Fibroblast of lung (primary cell): ENCODE measurements at places on chromosomes 12 and 14. TPM values are rescaled to one million over a fixed set of nuclear protein-coding genes. Genes with fewer than 3 reads are reported as not detected.

DNA sequence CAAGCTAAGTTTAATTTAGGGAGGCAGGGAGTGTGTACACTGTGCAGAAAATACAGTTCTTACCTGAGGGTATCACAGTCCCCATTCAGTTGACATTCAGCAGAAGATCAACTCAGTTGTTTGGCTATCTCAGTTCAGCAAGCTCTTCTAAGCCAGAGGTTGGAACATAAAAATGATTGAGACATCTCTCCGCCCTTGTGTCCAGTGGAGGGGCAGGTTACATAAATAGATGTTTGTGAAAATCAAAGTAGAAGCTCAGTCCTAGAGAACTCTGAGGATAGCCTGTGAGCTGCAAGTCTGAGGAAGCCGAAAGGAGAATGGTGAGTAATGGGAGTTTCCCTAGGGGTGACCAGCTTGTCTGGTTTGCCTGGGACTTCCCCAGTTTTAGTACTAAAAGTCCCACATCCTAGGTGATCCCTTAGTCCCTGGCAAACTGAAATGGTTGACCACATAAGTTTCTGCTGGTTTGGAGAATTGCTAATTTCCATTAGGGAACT, 251.4 kb upstream of the ATP2B1 start:
- H3K4me3 ChIP-seq, result no peak overlapping the region
- no peak for DNase-seq
- no peaks in the 10 kb centered on the region for H3K4me1 ChIP-seq
- H3K36me3 ChIP-seq, result no peaks in the 10 kb centered on the region
- no peaks in the 10 kb centered on the region for H3K27me3 ChIP-seq

- no peaks in the 10 kb centered on the region for H3K27me3 ChIP-seq
- no peak for DNase-seq
- no peaks in the 10 kb centered on the region for H3K4me1 ChIP-seq
- H3K27ac ChIP-seq, result no peak overlapping the region
Measured at GRCh38 chr12:85755760-85756159, 80.4 kb downstream of the RASSF9 start.

GRCh38 chr14:63496837-63497400, 46.3 kb downstream of the PPP2R5E start:
- H3K36me3 ChIP-seq, result no peaks in the 10 kb centered on the region
- H3K27me3 ChIP-seq, result no peaks in the 10 kb centered on the region
- H3K4me3 ChIP-seq, result no peak overlapping the region
- H3K4me1 ChIP-seq, result peaks cover 6% of the 10 kb centered on the region

Gene CCNK
- 7.3 and 12.9 TPM in 2 replicates for polyA plus RNA-seq

Gene NPAS3
- polyA plus RNA-seq, result 0.08 and 0.10 TPM in 2 replicates

GRCh38 chr14:89058697-89059096, 234.2 kb downstream of the TTC8 start:
- DNase-seq, result no peak
- H3K27ac ChIP-seq, result no peak overlapping the region
- no peak overlapping the region for H3K4me3 ChIP-seq

DNA sequence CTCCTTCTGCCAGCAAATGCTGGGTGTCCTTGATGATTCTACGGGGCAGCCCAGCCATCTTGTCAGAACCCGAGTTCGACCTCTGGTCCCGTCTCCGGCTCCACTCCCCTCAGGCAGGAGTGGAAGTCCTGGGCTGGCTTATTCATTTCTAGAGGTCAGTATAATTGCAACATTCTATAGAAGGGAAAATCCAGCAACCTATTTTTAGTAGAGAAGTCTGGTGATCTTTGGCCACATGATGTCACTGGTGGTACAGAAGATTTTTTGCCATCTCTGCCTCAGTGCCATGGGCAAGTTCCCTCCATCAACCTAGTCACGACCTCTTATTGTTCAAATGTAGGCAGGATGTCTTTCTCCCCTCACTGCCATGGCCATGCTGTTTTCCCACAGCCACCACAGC, 22.4 kb downstream of the OR10G2 start:
- no peaks in the 10 kb centered on the region for H3K27me3 ChIP-seq
- no peak overlapping the region for H3K4me3 ChIP-seq
- no peak overlapping the region for H3K27ac ChIP-seq
- no peaks in the 10 kb centered on the region for H3K4me1 ChIP-seq
- H3K36me3 ChIP-seq, result no peaks in the 10 kb centered on the region

DNA sequence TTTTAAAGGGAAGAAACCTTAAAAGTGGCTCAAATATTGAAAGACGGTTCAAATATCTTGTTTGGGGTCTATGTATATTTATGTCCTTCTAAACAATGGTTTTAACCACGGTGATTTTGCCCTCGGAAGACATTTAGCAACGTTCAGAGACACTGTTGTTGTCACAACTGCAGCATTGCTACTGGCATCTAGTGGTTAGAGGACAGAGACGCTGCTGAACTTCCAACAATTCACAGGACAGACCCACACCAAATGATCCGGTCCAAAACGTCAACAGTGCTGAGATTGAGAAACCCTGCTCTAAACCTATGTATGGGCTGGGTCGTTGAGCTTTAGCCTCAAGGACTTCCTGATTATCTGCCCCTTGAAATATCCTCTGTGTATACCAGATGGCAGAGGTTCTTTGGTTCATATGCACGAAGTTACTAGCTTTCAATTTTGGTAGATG, 1.7 kb downstream of the ANGEL1 start:
- peaks cover 3% of the 10 kb centered on the region for H3K36me3 ChIP-seq
- peak overlapping the region; percentile 85 for H3K4me3 ChIP-seq
- no peak overlapping the region for H3K27ac ChIP-seq
- DNase-seq, result peak; percentile 59

DNA sequence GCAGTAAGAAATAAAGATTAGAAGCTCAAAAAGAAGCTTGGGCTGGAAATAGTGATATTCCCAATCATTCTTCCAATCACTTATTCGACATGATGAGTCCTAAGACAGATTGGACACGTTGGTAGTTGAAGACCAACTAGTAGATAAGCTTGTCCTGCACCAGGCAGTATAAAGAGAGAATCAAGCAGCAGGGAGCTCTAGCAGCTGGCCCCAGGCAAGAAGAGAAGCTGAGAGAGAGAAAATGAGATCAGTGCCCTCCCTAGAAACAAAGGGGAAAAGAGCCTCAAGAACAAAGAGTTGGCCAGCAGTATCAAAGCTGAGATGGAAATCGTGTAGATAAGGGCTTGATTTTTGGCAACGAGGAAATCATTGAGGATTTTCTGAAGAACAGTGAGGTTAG, 20.6 kb downstream of the RASSF8 start:
- no peak overlapping the region for H3K4me3 ChIP-seq
- H3K27ac ChIP-seq, result no peak overlapping the region
- H3K4me1 ChIP-seq, result no peaks in the 10 kb centered on the region
- no peaks in the 10 kb centered on the region for H3K36me3 ChIP-seq
- H3K27me3 ChIP-seq, result no peaks in the 10 kb centered on the region

- H3K36me3 ChIP-seq, result no peaks in the 10 kb centered on the region
- H3K4me3 ChIP-seq, result no peak overlapping the region
- H3K4me1 ChIP-seq, result peaks cover 24% of the 10 kb centered on the region
- DNase-seq, result no peak
- no peaks in the 10 kb centered on the region for H3K27me3 ChIP-seq
Measured at GRCh38 chr14:95523815-95524448, 7.5 kb upstream of the SYNE3 start.

GRCh38 chr14:104939666-104940410, 15.2 kb downstream of the PLD4 start:
- no peaks in the 10 kb centered on the region for H3K36me3 ChIP-seq
- H3K27me3 ChIP-seq, result peaks cover 14% of the 10 kb centered on the region
- DNase-seq, result no peak
- no peaks in the 10 kb centered on the region for H3K4me1 ChIP-seq

DNA sequence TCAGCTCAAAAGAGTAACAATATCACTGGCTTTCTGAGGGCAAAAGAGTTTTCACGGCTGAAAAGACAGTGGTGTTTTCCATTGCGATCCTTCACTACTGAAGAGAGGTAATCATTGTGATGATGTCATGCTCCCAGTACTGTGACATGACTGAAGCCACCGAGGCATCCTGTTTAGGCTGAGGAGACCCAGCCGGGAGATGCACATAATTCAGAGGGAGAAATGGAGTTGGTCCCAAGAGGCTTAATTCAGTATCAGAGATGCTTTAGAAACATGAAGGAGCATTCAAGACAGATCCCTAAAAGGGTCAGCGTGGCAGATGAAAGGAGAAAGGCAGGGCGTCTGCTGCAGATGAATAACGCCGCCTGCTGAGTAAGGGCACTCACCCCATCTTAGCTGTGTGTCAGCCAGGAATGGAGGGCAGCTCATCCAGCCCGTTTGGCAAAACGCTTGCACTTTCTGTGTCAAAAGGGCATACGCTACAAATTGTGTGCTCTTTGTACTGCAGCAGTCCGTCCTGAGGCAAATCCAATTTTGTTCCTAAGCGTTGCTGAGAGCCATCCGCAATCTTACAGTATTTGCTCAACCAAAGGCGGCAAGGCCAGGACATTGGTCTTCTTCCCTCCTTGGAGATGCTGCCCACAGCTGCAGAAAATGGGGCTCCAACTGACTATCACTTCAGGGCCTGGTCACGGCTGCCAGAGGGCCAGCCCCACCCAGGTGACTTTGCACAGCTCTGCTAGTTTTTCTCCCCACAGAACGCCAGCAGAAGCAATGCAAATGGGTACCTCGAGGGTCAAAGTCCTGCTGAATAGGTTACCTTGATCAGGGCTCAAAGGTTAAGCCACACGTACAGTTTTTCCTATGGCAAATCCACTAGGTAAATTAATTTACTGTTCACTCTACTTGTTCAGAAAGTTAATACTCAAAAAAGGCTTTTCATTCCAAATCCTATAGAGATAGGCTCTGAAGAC, 23.5 kb downstream of the CCDC92 start:
- no peaks in the 10 kb centered on the region for H3K27me3 ChIP-seq
- no peak for DNase-seq
- no peak overlapping the region for H3K27ac ChIP-seq
- H3K4me1 ChIP-seq, result peaks cover 2% of the 10 kb centered on the region
- H3K36me3 ChIP-seq, result no peaks in the 10 kb centered on the region

DNA sequence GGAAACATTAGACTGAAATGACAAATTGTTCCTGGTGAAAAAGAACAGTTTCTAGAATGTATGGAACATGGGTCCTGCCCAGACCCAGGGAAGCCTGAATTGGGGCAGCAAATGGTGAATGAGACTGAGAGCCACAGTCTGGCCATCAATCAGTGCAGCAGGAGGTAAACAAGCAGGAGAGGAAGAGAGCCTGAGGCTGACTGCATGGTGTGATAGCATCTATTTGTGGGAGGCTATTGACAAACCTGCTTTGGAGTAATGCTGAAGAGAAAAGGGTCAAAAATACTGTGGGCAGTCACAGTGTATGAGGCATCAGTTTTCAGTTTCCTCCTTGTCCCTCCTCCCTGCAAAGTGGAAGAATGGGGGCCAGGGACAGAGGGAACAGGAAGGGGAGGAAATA, 136.8 kb downstream of the ANKS1B start:
- no peak for DNase-seq
- H3K27ac ChIP-seq, result no peak overlapping the region
- H3K4me3 ChIP-seq, result no peak overlapping the region
- no peaks in the 10 kb centered on the region for H3K36me3 ChIP-seq
- H3K27me3 ChIP-seq, result no peaks in the 10 kb centered on the region

Gene GYS2
- not detected in 2 replicates for polyA plus RNA-seq

GRCh38 chr14:104940526-104941150, 16.0 kb downstream of the PLD4 start:
- peaks cover 14% of the 10 kb centered on the region for H3K27me3 ChIP-seq
- no peaks in the 10 kb centered on the region for H3K4me1 ChIP-seq
- no peak for DNase-seq
- no peak overlapping the region for H3K27ac ChIP-seq
- H3K36me3 ChIP-seq, result no peaks in the 10 kb centered on the region
- no peak overlapping the region for H3K4me3 ChIP-seq

DNA sequence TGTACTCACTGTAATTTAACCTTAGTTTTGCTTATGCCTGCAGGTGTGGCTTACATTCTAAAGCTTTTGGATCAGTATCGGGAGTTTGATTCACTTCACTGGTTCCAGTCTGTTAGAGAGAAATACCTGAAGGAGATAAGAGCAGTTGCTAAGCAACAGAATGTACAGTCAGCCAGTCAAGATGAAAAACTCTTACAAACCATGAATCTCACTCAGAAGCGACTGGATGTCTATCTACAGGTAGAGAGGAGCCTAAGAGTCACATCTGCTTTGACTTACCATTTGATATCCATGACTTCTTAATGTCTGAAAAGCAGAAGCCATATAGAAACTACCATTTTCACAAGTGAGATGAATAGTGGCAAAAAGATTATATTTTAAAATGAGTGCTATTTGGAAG, 56.5 kb downstream of the WASHC4 start:
- no peaks in the 10 kb centered on the region for H3K4me1 ChIP-seq
- H3K36me3 ChIP-seq, result peaks cover 4% of the 10 kb centered on the region
- H3K4me3 ChIP-seq, result no peak overlapping the region

DNA sequence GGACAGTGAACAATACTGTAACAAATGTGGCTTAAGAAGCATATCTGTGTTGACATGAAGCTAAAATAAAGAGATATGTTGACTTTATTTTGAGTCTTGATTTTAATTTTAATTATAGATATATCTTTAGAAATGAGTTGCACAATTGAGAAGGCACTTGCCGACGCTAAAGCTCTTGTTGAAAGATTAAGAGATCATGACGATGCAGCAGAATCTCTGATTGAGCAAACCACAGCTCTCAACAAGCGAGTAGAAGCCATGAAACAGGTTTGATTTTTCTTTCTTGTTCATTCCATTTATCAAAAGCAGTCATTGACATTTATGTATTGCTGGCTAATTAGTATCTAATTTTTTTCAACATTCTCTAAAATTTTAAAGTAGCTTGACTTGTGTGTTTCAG, 15.8 kb downstream of the FGFR1OP2 start:
- DNase-seq, result no peak
- peaks cover 2% of the 10 kb centered on the region for H3K36me3 ChIP-seq
- no peak overlapping the region for H3K4me3 ChIP-seq
- no peaks in the 10 kb centered on the region for H3K4me1 ChIP-seq
- no peak overlapping the region for H3K27ac ChIP-seq

DNA sequence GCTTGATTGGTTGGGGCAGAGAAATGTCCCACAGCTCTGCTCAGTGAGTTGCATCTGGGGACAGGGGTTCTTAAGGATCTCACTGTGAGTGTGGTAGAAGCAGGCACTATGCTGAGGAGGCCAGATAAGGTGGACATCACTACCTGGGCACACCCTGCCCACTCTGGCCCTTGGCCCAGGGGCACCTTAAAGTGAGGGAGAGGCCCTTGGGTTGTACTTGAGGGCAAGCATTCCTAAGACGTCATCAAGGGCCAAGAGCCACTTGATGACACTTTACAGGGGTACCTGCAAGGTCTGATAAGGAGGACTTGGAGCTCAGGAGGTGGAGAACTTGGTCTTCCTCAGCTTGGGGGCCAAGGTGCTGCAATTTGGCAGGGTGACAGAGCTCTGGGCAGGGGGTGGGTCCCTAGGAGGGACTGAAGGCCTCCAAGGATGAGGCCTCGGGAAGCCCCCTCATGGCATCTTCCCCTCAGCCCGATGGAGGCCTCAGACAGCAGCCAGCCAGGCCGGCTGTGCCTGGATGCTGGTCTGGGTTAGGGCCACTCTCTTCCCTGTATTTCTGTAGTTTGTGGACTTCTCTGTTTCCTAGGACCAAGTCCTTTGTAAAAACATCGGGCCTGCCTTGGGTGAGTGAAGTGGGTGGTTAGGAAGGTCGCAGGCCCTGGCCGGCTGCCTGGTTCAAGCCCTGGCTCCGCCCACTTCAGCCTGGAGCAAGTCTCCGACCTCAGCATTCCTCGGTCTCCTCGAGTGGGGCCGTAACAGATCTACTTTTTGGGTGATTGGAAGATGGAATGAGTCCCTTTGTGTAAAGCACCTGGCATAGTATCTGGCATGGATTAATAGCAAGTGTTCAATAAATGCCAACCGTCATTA, 24.8 kb downstream of the GPR68 start:
- H3K4me1 ChIP-seq, result no peaks in the 10 kb centered on the region
- no peak overlapping the region for H3K27ac ChIP-seq
- peaks cover 4% of the 10 kb centered on the region for H3K36me3 ChIP-seq
- H3K27me3 ChIP-seq, result no peaks in the 10 kb centered on the region
- no peak overlapping the region for H3K4me3 ChIP-seq
